ENCODE measurements at places on chromosomes 12 and 14.

DNA sequence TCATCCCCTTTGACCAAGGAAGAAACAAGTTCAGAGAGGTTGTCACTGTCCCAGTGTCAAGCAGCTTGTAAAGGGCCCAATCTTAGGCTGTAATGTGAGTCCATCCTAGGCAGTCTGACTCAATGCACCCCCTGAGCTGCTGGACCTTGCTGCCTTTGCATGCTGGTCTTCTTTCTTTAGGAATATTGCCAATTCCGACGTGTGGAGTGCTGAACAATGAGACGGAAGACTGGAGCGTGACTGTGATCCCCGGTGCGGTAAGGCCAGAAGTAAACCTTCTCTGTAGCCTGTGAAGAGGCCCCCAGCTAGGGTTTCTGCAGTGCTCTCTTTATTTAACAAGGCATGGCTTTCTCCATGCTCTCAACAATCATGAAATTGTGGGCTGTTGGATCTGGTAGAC is 963 bp downstream of the TCTN2 start:
- no peak for DNase-seq

- DNase-seq, result no peak
Observed at GRCh38 chr14:70707138-70708038, 65.7 kb downstream of the TTC9 start.

DNA sequence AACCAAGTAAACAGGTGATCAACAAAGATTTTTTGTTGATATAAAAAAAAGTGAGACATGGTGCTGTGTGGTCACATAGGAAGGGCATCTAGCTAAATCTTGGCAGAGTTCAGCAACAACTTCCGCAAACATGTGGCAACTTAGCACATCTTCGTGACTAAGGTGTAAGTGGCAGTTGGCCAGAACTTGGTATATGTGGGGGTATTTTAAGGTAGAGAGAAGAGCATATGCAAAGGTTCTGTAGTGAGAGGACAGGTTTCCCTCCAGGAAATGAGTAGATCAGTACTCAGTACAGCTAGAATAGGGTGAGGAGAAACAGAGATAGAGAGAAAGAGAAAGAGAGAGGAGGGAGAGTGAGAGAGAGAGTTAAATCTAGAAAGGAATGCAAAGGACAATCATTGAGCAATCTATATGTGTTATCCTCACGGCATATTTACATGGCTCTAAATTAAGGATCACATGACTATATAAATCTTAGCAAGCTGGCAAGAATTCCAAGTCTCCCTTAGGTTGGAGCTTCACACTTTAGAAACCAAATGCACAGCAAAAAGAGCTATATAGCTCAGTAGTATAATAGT is 227.7 kb upstream of the HMGA2 start:
- DNase-seq, result no peak

GRCh38 chr12:24555730-24556129 is 393.2 kb downstream of the BCAT1 start:
- DNase-seq, result no peak

- DNase-seq, result peak; percentile 99
Observed at GRCh38 chr14:22918804-22919600, at the start of gene RBM23. TSS of gene RBM23 (minus strand) at chr14:22919149.

DNA sequence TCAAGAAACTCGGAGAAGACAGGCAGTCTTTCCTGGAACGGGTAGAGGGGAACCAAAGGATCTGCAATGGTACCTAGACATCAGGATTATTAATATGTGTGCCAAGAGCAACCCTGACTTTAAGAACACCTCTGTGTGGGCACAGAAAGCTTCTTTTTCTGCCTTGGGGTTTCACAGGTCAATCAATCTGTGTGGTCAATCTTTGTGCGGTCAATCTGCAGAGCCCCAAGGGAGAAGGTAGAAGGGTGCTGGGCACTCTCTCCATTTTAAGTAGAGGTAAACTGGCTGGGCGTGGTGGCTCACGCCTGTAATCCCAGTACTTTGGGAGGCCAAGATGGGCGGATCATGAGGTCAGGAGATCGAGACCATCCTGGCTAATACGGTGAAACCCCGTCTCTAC is 100.7 kb downstream of the ARF6 start:
- DNase-seq, result no peak

DNA sequence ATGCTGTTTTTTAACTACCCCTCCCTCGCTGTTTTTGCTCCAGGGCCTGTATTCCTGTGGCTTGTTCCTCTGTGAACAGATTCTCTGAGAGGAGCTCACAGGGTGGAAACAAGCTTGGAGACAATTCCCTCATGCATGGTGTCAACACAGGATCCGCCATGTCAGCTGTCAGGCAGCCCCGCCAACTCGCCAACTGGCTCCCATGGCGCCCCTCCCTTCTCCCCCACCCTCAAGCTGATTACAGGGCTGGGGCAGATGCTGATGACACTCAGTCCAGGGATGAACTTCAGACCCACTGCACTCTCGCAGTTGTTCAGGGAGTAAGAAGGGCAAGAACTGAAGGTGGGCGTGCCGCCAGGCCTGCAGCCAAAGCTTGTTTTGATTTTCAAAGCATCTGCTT is 229.9 kb downstream of the NTF3 start:
- DNase-seq, result peak; percentile 6

DNA sequence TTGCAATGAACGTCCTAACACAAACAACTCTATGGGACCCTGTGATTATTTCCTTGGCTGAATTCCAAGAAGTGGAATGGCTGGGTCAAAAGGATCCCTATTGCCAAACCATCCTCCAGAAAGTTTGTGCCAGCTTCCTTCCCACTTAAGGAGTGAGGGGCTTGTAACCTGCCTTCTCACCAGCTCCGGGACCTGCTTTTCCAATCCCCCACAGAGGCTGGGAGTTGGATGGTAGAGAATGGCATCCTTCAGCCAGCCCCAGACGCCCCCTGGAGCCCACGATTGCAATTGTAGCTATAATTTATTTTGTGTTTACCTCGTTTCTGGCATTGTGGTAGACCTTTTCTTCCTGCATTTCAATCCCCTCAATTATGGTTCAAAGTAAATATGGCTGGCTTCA is 9.7 kb upstream of the ZDHHC22 start:
- DNase-seq, result no peak

DNA sequence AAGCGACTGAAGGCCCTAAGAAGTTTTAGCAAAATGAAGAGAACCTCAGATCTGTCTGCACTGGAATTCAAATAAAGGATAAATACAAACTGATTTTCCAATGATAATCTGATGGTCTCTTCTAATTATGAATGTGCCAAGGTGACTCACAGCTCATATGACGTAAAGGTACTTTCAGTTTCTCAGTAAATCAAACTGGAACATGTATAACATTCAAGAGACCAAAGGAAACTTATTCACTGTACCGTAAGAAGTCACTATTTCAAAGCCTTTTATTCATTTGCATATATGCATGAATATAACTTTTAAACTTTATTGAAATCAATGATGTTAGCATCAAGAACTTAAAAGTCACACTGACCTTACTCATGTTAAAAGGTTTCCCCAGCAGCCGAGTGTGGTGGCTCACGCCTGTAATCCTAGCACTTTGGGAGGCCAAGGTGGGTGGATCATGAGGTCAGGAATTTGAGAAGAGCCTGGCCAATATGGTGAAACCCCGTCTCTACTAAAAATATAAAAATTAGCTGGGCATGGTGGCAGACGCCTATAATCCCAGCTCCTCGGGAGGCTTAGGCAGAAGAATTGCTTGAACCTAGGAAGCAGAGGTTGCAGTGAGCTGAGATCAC is 52.2 kb downstream of the ATXN2 start:
- no peak for DNase-seq

Data from Ammon's horn (tissue), 1 donor.